ENCODE measurements at places on chromosomes 3 and 15.

DNA sequence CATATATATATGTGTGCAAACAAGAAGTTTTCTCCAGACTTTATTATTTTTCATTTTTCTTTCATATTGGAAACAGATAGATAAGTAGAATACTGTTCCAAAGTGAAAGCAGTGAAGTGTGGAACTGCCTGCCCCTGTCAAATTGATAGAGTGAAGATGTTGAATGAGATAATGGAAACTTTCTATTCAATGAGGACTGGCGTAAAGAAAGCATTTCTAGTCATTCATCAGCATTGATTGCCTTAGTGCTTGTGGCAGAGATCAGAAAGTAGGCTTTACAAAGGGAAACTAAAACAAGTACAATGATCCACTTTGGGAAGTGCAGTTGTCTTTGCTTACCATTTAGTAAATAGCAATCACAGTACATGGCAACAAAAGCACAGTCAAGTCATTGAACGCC is 300.0 kb downstream of the CADM2 start:
- DNase-seq: no peak

DNA sequence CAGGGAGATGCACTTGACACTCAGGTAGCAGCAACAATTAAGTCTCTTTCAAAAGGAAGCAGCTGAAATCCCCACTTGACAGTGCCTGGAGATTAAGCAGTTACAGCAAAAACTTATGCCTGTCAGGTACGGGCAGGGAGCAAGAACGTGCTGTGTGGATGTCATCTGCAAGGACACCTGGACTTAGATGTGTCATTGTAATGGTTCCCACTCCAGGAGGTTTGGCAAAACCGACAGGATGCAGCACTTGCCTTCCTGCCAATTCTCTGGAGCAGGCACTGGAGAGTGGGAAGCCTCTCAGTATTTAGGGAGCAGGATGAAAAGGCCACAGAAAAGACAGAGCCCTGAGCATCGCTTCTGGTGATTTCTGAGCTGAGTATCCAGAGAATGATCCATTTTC is 292.4 kb downstream of the PDCD6IP start:
- DNase-seq: no peak

- DNase-seq: no peak
Measured at GRCh38 chr3:122091602-122092295, 36.6 kb downstream of the CD86 start.

DNA sequence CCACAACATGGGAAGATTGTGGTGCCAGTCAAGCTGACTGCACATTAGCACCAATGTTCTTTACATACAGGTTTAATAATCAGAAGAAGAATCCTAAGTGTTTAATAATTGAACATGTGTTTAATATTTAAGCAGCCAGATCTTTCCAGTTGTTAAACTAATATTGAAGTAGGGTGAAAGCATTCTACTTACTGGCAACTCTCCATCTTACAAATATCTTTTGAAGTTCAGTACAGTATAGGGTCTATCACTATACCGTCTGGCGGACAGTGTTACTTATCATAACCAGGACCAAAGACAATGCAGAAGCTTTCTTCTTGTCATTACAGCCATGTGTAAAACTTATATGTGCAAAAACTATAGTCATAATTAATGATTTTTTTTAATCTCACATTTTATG is 376.4 kb downstream of the CNTN6 start:
- DNase-seq: no peak

DNA sequence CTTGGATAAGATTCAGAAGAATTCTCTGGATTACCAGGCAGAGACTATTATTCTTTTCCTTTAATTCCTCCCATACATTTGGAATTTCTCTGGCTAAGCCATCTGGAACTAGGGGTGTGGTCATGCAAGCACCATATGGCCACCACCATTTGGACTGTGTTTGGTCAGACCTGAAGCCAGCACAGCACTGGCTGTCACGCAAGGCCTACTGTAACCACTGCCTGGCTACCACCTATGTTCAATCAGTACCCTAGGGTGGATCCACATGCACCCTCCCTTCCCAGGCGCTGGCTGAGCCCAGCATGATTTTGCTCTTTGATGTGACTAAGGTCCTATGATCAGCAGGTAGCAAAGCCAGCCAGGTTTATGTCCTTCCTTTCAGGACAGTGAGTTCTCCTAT is 287.8 kb upstream of the GOLIM4 start:
- DNase-seq: no peak

DNA sequence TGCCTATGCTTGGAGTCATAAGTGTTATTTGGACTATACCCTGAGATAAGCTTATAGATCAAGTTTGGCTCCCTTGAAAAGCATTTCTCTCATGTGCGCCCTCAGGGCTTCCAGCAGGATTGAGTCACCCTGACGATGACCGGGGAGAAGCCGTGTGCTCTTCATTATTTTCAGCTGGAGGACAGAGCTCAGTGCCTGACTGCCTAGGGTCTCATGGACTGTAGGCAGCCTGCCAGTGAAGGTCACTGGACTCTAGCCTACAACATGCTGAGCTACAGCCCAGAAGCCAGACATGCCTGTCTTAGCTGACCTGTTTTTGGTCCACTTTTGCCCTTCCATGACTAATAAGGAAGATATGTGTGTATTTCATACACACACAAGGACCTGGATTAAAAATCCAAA is 31.6 kb upstream of the NUDT16 start:
- DNase-seq: no peak

DNA sequence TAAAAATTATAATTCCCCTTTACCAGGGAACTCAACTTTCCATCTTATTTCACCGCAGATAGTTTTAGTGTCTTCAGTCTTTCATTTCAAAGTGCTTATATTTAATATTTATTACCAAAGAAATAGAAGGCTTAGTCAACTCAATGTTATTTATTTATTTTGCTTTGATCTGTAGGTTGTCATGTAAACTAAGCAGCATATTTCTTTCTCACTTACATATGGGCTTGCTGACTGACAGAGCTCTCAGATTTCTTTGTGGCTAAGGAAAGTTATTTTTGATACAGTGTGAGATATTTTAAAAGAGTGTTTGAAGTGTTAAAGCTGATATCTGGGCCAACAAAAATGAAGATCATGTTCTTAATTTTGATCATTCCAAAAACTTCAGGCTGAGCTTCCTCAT is 331.4 kb downstream of the ROBO1 start:
- DNase-seq: no peak

GRCh38 chr3:182693723-182694122 is 99.6 kb upstream of the ATP11B start:
- no peak for DNase-seq

- DNase-seq: no peak
Measured at GRCh38 chr15:28944696-28945300, 59.0 kb downstream of the APBA2 start.

GRCh38 chr3:72407766-72408165 is 440.5 kb downstream of the SHQ1 start:
- no peak for DNase-seq

GRCh38 chr3:64880916-64881315 is 193.1 kb upstream of the ADAMTS9 start:
- no peak for DNase-seq

GRCh38 chr15:50944672-50945071 is 36.2 kb downstream of the AP4E1 start:
- no peak for DNase-seq

DNA sequence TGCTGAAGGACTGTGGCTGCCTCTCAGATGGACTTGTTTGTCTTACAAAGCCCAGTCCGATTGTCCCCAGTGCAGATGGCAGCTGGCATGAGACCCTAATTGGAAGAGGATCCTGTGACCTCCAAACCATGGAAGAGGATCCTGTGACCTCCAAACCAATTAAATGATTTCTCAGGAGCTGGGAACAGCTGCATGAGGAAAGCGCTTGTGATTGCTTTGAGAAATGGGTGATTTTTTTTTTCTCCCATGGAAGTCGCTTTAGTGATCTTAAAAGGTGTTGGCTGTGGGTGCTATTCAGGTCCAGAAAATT is 68.4 kb upstream of the LARS2 start:
- DNase-seq: no peak

DNA sequence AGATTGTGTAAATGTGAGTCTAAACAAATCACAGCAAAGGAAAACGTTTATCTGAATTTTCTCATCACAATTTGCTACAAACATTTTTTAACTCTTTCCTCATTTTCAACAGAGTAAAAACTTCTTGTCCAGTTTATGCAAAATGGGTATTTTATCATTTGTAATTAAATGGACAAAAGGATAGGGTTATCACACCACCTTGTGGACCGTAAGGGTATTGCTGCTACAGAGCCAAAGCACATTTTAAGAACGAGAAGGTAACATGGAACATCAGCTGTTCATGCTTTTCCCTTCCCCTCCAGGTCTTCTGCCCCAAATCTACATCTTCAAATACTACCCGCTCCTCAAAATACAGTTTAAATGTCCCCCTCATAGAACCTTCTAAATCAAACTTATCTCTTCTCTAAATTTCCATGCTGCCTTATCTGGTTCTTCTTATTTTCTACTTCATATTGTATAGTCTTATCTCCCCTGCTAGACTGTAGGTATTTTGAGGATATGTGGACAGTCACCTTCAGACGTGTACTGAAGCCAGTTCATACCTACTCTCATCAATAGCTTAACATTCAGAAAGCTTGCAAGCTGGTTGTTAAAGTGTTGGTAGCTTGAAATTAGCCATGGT is 12.8 kb upstream of the SETMAR start:
- DNase-seq: no peak

DNA sequence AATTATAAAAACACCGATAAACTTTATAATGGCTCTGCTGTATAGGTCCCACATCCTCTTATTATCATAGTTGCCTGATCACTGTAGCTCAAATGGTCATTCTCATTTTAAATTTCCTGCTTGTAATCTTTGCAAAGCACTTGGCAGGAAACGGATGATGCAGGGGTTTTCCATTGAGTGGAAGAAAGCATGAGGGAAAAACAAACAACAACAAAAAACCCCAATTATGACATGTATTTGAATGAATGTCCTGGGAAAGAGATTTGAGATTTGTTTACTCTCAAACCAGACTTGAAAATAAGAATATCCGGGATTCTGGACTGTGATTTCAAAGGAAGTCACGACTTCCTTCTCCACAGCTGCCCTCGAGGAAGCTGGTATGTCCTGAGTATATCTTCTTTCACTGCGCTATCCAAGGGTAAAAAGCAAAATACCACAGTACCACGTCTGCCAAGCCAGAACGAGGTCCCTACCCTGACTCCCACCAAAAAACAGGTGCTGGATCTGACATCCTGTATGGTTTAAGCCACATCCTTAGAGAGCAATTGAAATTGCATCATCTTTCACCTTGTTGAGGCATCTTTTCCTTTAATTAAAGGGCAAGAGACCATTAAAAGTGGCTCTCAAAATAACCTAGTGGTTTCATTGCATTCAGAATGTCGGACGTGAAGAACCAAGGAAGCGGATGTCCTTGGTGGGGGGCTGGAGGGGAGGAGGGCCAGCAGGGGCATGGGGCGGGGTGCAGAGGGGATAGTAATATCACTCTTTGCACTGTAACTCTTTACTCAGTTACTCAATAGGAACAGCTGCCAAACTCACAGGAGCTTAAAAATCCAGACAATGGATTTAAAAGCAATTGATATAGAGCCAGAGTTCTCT is 13.5 kb upstream of the TIPIN start:
- DNase-seq: no peak

- no peak for DNase-seq
Measured at GRCh38 chr3:130956281-130956680, 62.4 kb downstream of the ATP2C1 start.

GRCh38 chr3:192042116-192042515 is 581.2 kb downstream of the PYDC2 start:
- no peak for DNase-seq

- DNase-seq: no peak
Measured at GRCh38 chr3:65484964-65485363, 553.8 kb downstream of the MAGI1 start.

- DNase-seq: no peak
Measured at GRCh38 chr3:85604641-85605040, 645.9 kb downstream of the CADM2 start.

DNA sequence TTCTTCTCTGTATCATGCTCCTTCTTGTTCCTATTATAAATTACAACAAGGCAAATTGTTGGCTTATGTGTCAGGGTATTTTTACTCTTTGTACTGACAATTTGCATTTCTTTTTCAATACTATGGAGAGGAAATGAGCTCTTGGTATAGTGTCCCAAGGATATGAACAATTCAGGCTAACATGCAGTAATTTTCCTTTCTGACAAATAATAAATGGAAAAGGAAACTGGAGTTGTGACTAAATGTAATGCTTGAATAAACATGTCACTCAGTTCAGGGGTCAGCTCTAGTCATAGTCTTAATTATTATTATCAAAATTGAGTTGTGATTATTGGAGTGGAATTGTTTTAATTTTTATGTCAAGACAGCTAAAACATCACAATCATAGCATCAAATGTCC is 256.0 kb upstream of the ZPLD1 start:
- DNase-seq: no peak

GRCh38 chr3:60829058-60829457 is 422.2 kb downstream of the FHIT start:
- DNase-seq: no peak

DNA sequence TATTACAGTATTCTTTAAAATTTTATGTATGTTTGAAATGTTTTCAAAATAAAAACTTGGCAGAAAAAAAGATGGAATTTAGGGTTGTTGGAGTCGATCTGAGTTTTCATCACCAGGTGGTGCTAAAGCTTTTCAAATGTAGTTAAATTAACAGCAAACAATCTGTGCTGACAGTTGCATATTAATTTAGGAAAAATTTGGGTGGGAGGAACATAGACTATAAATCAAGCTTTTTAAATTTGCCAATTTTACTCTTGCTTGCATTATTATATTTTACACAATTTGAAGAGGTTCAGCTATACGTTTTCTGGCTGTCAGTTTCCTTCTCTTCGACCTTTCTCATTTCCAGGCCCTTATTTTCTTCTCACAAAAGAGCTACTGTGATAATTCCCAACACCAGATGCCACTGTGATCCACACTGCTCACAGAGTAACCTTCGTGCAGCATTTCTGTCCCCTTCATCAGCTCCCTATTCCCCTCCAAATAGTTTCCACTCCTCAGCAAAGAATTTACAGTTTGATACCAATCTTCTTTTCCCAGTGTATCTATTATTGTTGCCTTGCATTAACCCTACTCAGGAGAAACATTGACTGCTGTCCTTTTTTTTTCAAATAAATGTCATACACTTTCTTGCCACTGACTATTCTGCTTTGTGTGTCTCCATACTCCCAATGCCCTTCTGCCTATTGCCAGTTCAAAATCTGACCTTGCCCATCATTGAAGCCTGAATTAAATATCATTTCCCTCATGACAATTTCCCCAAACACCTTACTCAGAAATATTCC is 53.4 kb upstream of the EIF5A2 start:
- DNase-seq: no peak

- no peak for DNase-seq
Measured at GRCh38 chr3:9067352-9067975, 104.2 kb upstream of the RAD18 start.

GRCh38 chr3:146160321-146160963 is 542 bp downstream of the PLOD2 start:
- peak; percentile 67 for DNase-seq

DNA sequence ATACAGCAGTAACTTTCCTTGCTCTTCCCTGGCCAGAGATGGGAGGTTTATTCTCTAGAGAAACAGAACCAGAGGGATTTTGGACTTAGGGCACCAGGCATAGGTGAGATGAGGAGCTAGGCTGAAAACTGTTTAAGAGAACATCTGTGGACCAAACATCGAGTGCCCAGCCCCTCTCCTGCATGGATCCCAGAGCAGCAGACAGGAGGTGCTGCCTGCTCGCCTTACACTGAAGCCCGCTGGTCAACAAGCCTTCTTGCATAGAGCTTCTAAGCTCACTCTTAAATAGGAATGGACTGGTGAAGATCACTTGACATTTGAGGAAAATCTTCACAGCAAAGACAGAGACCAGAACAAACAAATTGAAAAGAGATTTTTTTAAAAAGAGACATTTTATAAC is 41.2 kb downstream of the PARP15 start:
- DNase-seq: no peak
